CD4-positive, alpha-beta T cell treated with Interleukin-4 for 1 hour (primary cell): ENCODE measurements at places on chromosomes 1 and 21.

- no peak for DNase-seq
These were observed 57.7 kb upstream of the ATP5PO start for GRCh38 chr21:33973268-33973667.

- no peak for DNase-seq
These were observed 882 bp downstream of the VPS13D start for GRCh38 chr1:12230549-12231275.

GRCh38 chr1:197859024-197859423 lies 43.4 kb upstream of the C1orf53 start:
- no peak for DNase-seq

- DNase-seq = peak; percentile 91
These were observed 11.4 kb downstream of the UBASH3A start for GRCh38 chr21:42414928-42415769.

DNA sequence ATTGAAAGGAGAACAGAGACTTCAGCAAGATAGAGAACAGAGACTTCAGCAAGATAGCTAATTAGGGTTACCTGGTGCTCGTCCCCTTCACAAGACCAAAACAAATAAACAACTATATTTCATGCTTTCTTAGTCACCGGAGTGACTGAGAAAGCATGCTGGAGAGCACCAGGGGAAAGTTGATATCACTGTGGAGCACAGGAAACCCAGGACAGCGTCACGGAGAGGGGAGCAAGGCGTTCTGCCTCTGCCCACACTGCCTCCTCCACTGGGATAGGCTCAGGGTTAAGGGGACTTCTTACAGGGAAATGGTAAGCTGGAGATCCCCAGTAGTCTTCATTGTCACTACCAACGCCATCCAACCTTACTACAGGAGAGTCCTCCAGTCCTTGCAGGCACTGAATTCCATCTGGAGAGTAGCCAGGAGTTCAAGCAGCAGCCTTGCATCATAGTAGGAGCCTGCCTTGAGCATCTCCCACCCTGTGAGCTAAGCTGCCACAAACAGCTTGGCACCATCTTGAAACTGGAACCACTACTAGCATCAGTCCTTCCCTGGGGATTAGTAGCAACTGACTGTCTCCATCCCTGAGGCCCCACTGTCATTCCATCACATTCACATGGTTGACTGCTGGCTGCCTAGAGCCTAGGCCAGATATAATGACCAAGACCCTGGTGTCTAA lies 239.4 kb downstream of the PLPP3 start:
- DNase-seq = no peak

- no peak for DNase-seq
These were observed 12.7 kb downstream of the SLC25A33 start for GRCh38 chr1:9551984-9552383.

GRCh38 chr1:10941891-10942541 lies 70.4 kb upstream of the TARDBP start:
- DNase-seq = peak; percentile 41

DNA sequence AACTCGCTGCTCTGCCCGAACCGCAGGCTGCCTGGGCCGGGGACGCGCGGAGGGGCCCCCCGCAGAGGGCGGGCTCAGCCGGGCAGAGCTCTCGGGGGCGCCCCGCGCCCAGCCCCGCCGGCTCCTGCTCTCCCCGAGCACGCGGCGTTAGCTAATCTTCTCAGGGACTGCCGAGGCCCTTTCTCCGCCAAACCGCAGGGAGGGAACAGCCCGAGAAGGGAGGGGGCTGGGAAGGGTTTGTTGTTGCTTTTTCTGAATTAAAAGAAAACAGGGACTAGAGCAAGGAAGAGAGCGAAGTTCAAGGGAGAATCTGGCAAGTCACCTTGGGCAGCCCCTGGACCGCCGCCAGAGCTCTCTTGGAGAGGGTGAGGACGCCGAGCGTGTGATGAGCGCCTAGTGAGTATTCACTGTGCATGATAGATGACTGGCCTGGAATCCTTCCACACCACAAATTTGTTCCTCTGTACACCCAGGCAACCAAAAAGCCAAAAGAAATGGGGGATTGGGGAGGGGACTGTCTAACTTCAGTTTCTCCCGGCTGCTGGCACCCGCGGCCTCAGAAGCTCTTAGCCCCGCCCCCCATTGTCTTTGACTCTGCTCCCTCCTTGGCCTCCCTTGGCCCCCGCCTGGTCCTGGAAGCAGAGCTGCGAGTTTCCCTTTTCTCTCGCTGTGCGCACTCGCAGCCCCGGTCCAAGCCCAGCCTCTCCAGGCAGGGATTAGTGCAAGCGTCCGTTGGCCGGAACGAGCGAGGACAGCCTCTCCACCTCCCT lies 19.7 kb upstream of the LMX1A start:
- no peak for DNase-seq
